ENCODE measurements at places on chromosomes 2 and 18. TPM values are rescaled to one million over a fixed set of nuclear protein-coding genes. Genes with fewer than 3 reads are reported as not detected.

Gene IL36RN
- total RNA-seq: 0.14 TPM

Gene UGT1A4
- 0.06 TPM for total RNA-seq

Gene GLI2
- 24.1 TPM for total RNA-seq

Gene SP100
- 28.7 TPM for total RNA-seq

Gene ALPG
- total RNA-seq: 0.15 TPM

Gene GKN2
- total RNA-seq: 2.4 TPM

Gene MYCN
- not detected for total RNA-seq

Gene SCN2A
- 0.01 TPM for total RNA-seq

Gene CRYBA2
- not detected for total RNA-seq

Gene SP5
- not detected for total RNA-seq

Measured in A549 treated with CORT108297 at 1 μM for 4 hours (cell line).